ENCODE measurements at places on chromosomes 16 and 17. TPM values are rescaled to one million over a fixed set of nuclear protein-coding genes. Genes with fewer than 3 reads are reported as not detected.

DNA sequence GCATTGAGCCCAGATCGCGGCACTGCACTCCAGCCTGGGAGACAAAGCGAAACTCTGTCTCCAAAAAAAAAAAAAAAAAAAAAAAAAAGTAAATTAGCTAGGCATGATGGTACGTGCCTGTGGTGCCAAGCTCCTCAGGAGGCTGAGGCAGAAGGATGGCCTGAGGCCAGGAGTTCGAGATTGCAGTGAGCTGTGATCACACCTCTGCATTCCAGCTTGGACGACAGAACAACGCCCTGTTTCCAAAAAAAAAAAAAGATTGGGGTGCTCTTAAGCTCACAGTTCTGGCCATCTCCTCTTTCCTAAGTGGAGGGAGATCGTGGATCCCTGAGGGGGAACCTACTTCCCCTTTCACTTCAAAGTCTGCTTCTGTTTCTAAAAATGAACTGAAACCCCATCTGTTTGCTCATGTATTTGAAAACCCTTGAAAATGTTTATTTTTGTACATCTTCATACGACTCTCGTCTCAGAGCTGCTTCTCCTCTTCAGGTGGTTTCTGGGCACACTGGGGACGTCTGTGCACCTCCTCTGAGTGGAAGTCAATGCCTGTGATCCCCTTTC lies 138.8 kb downstream of the PRKCA start:
- DNase-seq: no peak

- DNase-seq: no peak
These were observed 3.1 kb upstream of the ERBB2 start for GRCh38 chr17:39696731-39697130.

- no peak for DNase-seq
These were observed 940.4 kb downstream of the KCNJ2 start for GRCh38 chr17:71109697-71110096.

DNA sequence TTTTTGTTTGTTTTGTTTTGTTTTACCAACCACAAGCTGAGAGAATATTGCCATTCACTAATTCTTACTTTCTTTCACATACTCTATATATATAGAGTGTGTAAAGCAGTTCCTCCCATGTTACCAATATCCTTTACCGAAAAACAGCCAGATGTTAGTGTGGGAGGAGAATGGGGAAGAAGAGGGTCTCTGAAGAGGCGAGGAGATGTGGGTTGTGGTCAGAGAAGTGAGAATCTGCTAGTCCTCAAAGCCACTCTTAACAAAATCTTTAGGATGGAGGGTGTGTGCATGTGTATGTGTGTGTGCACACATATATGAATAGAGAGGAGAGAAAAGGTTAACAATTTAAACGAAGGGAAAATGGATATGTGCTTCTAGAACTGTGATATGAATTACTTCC lies 80.6 kb downstream of the TUBD1 start:
- no peak for DNase-seq

GRCh38 chr17:27669850-27670249 lies 38.9 kb downstream of the LGALS9 start:
- DNase-seq: no peak

DNA sequence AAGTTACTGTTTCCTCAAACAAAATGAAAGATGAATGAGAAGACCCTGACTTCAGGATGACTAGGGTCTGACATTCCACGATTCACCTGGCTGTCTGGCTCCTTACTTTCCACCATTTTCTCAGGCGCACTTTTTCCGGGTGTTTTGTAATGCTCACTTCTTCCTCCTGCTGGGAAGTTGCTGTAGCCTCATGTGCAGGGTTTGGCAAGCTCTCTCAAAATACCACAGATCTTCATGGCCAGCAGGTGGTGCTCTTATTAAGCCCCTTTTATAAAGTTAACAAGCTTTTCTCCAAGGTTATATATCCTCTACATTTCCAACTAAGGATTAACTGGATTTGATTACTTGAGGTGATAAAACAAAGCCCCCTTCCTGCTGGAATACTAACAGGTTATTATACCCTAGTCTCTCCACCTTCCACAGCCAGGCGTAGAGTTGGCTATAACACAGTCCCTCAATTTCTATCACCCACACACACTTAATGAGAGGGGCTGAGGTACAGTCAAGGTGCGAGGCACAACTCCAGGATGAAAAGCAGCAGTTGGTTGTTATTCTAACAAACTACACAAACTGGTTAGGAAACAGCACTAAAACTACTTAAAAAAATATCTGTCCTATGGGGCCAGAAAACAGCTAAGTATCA lies 45.4 kb downstream of the STH start:
- DNase-seq: peak; percentile 92

Gene SLC47A2
- not detected for total RNA-seq

Gene VAC14
- total RNA-seq: 13.6 TPM

Gene CIAPIN1
- total RNA-seq: 68.6 TPM

All from dermis microvascular lymphatic vessel endothelial cell (primary cell).